Ureter (tissue), 1 donor: ENCODE measurements at places on chromosomes 7 and 10. TPM values are rescaled to one million over a fixed set of nuclear protein-coding genes. Genes with fewer than 3 reads are reported as not detected.

The GIMAP6 gene
- 26.3 TPM for total RNA-seq

The C10orf95 gene
- 1.5 TPM for total RNA-seq

The SLF2 gene
- total RNA-seq, result 40.0 TPM

The FRA10AC1 gene
- 29.1 TPM for total RNA-seq

The GRID1 gene
- 2.7 TPM for total RNA-seq

The CCDC172 gene
- total RNA-seq, result not detected

The PAPOLB gene
- 0.29 TPM for total RNA-seq

The PRLHR gene
- total RNA-seq, result not detected

The RELN gene
- total RNA-seq, result 1.5 TPM

The EXOSC1 gene
- total RNA-seq, result 41.2 TPM

The FAM237B gene
- total RNA-seq, result not detected

The COL1A2 gene
- 231 TPM for total RNA-seq

The LIPM gene
- total RNA-seq, result not detected

The GPR15LG gene
- 29.2 TPM for total RNA-seq

The SLC35B4 gene
- total RNA-seq, result 16.3 TPM

The SAMD9L gene
- 15.9 TPM for total RNA-seq

The STK31 gene
- 2.5 TPM for total RNA-seq

The OPN1SW gene
- total RNA-seq, result not detected

The SNX10 gene
- total RNA-seq, result 2.6 TPM

The RPA3 gene
- total RNA-seq, result 23.2 TPM

The DRGX gene
- total RNA-seq, result not detected

The ZNF783 gene
- 30.0 TPM for total RNA-seq

The PRKCQ gene
- 4.3 TPM for total RNA-seq

The FKBP14 gene
- total RNA-seq, result 22.6 TPM

The ANKMY2 gene
- 25.1 TPM for total RNA-seq

The EEF1AKMT2 gene
- 23.3 TPM for total RNA-seq

The SLC18A3 gene
- not detected for total RNA-seq

The LRRN3 gene
- 1.2 TPM for total RNA-seq

The BAMBI gene
- 54.8 TPM for total RNA-seq

The ZNF488 gene
- total RNA-seq, result 1.8 TPM
